ENCODE measurements at places on chromosomes 1 and 21.

GRCh38 chr1:96804648-96805047, 83.1 kb downstream of the PTBP2 start:
- DNase-seq: no peak

DNA sequence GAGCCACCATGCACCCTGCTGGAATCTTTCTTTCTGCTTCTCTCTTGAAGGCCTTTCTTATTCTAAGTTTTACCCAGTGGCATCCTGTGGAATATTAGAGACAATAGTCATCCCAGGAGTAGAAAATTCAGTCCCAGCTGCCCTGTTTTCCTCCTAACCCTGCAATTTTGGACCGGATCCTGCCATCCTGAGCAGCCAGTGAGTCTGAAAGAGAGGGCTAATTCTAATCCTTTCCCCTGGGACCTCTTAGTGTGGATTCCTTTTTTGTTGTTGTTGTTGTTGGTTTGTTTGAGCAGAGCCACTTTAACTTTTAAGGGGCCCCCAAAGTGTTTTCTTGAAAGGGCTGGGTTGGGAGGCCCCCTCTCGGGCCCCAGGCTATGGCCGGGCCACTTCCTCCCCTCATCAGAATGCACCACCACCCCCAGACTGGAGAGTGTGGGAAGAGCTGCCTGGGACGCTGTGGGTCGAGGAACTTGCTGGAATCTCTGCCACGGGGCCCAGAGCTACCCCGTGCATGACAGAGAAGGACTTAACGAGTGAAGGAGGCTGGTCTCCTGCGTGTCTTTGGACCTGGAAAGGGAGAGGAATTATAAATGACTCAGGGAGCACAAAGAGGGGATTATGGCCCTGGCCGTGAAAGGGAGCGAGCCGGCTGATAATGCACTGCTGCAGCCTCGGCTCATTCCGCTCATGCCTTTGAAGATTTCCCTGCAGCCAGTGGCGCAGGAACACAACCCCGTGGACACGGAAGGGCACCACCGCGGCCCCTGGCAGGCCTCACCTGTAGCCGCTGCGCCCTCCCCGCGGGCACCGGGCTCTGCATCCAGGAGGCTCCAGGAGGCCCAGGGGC, 81.0 kb upstream of the AKT3 start:
- DNase-seq: no peak

DNA sequence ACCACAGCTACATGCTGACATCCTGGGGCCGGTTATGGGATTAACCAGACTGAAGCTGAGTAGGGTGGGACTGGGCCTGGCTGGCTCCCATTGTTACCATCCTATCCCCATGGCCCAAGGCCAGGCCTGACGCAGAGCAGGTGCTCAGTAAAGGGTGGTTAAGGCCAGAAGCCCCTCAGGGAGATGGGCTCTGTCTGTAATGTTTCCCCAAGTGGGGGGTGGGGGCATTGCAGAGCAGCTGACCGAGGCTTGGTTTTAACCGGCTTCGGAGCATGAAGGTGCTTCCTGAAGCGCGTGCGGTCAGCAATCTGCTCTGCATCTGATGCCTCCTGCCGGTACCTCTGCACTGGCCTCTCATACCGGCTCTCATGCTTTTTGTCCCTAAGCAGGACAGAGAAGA, 83.4 kb upstream of the ACTL8 start:
- DNase-seq: no peak

DNA sequence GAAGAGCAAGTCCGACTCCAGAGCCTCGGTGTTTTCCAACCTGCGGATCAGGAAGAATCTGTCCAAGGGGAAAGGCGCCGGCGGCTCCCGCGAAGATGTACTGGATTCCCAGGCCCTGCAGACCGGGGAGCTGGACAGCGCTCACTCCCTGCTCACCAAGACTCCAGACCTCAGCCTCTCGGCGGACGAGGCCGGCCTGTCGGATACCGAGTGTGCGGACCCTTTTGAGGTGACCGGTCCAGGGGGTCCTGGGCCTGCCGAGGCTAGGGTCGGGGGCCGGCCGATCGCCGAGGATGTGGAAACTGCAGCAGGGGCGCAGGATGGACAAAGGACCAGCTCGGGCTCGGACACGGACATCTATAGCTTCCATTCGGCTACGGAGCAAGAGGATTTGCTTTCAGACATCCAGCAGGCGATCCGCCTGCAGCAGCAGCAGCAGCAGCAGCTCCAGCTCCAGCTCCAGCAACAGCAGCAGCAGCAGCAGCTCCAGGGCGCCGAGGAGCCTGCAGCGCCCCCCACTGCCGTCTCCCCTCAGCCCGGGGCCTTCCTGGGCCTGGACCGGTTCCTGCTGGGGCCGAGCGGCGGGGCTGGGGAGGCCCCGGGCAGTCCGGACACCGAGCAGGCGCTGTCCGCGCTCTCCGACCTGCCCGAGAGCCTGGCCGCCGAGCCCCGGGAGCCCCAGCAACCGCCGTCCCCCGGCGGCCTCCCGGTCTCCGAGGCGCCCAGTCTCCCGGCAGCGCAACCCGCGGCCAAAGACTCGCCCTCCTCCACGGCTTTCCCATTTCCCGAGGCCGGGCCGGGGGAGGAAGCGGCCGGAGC, 827 bp downstream of the FMN2 start:
- no peak for DNase-seq

GRCh38 chr1:220914283-220915116, 35.3 kb downstream of the HLX start:
- DNase-seq: no peak

DNA sequence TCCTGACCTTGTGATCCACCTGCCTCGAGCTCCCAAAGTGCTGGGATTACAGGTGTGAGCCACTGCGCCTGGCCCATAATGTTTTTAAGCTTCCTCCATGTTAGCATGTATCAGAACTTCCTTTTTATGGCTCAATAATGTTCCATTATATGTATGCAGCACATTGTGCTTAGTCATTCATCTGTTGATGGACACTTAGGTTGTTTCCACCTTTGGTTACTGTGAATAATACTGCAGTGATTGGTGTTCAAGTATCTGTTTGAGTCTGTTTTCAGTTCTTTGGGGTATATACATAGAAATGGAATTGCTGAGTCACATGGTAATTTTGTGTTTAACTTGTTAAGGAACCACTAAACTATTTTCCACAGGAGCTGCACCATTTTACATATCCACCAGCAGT, 17.7 kb downstream of the CMPK1 start:
- no peak for DNase-seq

- no peak for DNase-seq
Measured at GRCh38 chr1:30816211-30817076, 58.9 kb upstream of the LAPTM5 start.

DNA sequence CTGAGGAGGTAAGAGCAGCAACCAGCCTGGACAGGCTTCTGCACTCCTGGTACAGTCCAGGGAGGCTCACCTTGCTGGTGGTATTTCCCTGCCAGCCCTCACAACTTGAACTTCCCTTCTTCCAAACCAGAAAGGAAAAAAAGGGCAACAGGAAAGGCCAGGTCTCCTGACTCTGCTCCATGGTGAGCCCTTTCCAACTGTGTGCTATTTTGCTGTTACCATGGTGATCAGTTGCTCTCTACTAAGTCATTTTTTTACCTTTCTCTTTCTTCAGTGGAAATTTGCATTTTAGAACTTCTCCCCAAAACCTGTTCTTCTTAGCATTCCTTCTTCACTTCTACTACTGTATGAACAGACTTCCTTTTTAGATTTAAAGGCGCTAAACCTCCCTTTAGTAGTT, 164.3 kb downstream of the GRIK1 start:
- DNase-seq: no peak

GRCh38 chr1:23506376-23507107, 22.6 kb upstream of the ASAP3 start:
- DNase-seq: no peak

GRCh38 chr21:31382060-31382459, 38.0 kb upstream of the TIAM1 start:
- no peak for DNase-seq

DNA sequence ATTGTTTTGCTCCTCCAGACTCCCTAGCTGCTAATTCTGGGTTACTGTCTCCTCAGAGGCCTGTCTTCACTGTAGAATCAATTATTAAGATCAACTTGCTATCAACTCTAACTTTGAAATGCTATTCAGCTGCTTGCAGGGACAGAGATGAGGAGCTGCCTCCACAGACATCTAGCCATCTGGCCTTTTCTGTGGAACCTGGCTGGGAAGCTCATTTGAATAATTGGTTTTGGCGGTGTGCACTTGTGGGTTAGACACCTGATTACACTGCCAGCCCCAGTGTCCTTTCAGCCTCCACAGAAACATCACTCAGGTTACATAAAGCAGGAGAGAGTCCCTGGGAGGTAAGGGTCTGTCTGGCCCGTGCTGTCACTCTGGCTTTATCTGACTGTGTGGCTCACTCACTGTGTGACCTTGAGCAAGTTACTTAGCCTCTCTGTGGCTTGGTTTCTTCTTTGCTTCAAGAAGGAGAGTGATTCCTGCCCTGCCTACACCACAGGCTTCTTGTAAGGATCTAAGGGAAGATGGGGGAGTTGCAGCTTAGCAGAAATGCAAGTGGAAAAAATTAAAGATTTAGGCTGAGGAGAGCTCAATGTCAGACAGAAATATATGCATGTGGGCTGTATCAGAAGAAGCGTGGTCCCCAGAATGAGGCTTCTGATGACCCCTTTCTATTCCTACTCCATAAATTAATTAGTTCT, 131.6 kb downstream of the BEND5 start:
- DNase-seq: no peak

DNA sequence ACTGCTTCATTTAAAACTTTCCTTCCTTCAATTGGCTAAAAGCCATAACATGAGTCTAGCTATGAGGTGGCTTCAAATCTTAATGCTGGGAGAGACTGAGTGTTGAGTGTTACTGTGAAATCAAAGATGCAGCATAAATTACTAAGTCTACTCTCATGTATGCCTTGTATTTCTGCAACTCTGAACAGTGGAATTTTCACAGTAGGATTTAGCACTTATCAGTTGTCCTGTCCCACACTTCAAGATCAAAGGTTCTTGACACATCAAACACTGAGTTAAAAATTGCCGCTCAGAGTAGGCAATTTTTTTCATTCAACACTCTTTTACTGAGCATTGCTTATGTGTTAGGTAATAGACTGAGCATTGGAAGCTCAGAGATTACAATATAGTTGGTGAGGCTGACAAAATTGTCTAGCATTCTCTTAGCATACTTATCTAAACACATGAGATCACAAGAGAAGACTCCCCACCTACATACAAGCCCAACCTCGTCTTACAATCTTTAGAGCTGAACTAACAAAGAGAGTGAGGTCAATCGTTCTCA, 56.4 kb upstream of the ADORA3 start:
- DNase-seq: no peak

DNA sequence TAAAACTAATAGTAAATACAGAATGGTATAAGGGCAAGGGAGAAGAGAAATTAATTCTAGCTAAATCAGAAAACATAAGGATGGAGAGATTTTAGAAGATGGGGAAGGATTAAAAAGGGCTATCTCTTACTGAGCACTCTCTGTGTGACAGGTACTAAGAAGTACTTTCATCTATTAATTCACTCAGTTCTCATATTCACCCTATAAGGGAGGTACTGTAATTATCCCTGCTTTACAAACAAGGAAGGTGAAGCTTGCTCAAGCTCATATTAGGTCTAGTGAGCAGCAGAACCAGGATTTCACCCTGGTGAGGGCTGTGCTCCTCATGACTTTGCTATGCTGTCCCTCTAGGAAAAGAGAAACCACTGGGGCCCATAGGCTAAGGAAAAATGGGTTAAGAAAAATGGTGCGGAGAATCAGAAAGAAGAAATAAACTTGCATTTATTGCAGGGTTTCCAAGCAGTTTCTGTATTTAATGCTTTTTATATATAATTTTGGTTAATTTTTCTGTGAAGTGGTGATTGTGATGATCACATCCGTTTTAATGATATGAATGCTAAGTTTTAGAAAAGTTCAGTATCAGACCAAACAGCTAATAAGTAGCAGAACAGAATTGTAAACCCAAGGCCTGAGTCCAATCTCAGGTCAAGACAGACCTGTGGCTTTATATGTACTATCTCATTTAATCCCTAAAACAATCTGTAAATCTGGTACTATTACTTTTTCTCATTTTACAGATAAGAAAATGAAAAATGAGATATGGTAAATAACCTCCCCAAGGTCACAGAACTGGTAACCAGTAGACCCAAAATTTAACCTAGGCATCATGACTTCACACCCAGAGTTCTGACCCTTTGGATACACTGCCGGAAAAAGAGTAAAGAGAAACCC, 1.7 kb downstream of the PCNX2 start:
- DNase-seq: no peak

- no peak for DNase-seq
Measured at GRCh38 chr1:22922640-22923039, 50.0 kb downstream of the LACTBL1 start.

- DNase-seq: no peak
Measured at GRCh38 chr1:18481921-18482701, 1.4 kb downstream of the KLHDC7A start.

- no peak for DNase-seq
Measured at GRCh38 chr21:40931197-40931596, 84.2 kb upstream of the DSCAM start.
